Immature natural killer cell (primary cell): ENCODE measurements at places on chromosomes 11 and 22. TPM values are rescaled to one million over a fixed set of nuclear protein-coding genes. Genes with fewer than 3 reads are reported as not detected.

The CLDN5 gene
- not detected for polyA plus RNA-seq

The LARGE2 gene
- not detected for polyA plus RNA-seq

The TEX12 gene
- polyA plus RNA-seq, result 0.78 TPM

The DCDC1 gene
- not detected for polyA plus RNA-seq

The RBM4B gene
- polyA plus RNA-seq, result 16.0 TPM

The TTC17 gene
- 47.7 TPM for polyA plus RNA-seq

The BACE1 gene
- 0.04 TPM for polyA plus RNA-seq

- no peak for DNase-seq
Measured at GRCh38 chr22:29947410-29948384, 64.7 kb downstream of the MTMR3 start.

- no peak for DNase-seq
Measured at GRCh38 chr11:17772704-17773600, 38.4 kb downstream of the KCNC1 start.

GRCh38 chr22:31029276-31029675, 51.8 kb upstream of the SMTN start:
- no peak for DNase-seq

GRCh38 chr22:43637275-43638260, 174.5 kb downstream of the EFCAB6 start:
- no peak for DNase-seq

GRCh38 chr22:27809226-27809603, 7.7 kb upstream of the MN1 start:
- DNase-seq, result no peak

- DNase-seq, result no peak
Measured at GRCh38 chr11:58771458-58771855, 39.7 kb upstream of the GLYAT start.

DNA sequence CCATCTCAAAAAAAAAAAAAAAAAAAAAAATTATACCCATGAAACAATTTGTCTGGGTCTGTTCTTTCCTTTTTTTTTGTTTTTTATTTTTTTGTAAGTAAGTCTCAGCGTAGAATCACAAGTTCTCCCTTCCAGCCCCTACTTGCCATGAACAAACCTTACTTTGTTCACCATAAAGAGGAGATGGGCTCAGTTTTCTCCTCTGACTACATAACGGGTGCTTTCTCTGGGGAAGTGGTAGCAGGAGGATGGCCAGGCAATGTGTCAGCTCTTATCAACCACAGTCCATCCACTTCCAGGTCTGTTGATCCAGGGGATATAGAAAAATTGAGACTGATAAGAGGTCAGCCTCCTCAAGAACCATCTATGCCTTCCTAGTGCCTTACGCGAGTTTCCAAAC, 11.0 kb downstream of the ASCC2 start:
- no peak for DNase-seq

DNA sequence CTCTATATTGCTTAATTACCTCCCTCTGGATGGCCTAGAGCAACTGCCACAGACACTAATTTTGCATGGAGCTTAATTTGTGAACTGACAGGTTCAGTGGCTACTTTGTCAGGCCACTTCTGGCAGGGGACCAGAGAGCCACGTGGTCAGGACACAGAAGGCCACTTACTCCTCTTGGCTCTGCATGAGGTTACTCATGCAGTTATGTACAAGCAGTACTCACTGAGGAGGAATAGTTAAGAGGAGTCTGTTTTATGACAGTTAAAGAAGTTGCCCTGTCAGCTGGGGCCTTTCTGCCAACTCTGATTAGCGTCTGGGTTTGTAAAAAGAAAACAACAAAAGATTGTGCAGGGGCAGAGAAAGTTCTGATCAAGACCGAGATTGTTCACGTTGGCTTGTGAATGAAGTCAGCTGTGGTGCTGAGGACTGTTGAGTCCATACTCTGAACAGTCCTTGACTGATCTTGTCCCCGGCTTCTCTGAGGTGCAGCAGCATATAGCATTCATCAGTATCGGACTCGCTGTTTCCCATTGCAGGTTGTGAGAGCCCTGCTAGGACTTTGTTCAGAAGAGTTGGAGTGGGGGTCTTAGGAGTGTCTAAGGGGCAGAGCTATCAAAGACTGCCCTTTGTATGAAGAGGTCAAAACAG, 41.4 kb downstream of the PPFIBP2 start:
- no peak for DNase-seq

DNA sequence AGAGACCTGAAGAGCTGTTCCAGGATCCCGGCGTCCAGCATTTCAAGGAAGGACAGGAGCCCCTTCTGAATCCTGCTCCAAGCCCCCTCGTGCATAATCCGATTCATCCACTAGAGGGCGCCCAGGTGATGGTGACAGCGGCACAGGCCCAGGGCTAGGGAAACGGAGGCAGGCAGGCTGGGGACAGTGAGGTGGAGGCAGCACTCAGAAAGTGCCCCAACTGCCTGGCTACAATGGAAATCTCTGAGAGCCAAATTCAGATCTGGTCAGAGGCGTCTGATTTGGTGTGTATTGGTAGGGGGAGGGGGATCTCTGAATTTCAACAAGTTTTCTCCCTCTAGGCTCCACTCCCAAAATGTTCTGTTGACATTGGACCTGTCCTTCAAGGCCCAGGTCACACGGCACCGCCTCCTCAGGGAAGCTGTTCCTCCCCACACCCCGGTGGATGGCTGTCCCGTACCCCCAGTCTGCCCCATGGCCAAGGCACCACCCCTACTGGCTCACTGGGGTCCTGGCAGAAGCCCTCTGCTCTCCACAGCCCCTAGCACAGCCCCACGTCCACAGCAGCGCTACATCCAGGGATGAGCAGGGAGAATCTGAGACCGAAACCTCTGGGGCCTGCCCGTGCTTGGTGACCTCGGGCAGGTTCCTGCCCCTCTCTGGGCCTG, 142.9 kb downstream of the CRYBB2 start:
- peak; percentile 43 for DNase-seq

DNA sequence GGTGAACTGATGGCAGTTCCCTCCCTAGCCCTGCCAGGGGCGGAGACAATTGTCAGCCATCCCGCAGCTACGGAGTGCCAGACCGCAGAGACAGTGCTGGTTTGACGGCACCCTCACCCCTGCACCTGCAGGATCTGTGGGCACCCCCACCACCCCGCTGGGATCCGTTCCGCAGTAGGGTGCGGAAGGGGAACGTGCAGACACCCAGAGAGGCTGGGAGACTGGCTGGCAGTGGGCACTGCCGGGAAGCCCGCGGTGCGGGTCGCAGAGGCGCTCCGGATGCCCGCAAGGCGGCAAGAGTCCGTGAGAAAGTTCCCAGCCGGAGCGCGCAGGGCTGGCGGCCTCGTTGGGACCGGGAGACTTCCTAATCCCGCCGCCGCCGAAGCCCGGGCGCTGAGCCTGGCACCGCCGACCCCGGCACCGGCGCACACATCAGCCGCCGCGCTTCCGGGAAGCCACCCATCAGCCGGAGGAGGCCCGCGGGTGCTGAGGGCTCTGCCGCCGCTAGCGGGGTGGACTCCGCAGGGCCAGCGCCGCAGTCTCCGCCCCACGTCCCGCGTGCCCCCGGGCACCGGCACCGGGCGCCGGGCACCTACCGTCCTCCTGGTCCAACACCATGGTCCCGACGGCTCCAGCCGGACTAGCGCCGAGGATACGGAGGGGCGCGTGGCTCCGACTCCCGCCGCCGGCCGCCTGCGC, 4.3 kb upstream of the LMO1 start:
- no peak for DNase-seq

GRCh38 chr22:38310518-38311322, 6.5 kb downstream of the CSNK1E start:
- no peak for DNase-seq
